ENCODE measurements at places on chromosomes 7 and 10.

GRCh38 chr7:133051066-133051465 is 30.8 kb downstream of the CHCHD3 start:
- no peak for DNase-seq

DNA sequence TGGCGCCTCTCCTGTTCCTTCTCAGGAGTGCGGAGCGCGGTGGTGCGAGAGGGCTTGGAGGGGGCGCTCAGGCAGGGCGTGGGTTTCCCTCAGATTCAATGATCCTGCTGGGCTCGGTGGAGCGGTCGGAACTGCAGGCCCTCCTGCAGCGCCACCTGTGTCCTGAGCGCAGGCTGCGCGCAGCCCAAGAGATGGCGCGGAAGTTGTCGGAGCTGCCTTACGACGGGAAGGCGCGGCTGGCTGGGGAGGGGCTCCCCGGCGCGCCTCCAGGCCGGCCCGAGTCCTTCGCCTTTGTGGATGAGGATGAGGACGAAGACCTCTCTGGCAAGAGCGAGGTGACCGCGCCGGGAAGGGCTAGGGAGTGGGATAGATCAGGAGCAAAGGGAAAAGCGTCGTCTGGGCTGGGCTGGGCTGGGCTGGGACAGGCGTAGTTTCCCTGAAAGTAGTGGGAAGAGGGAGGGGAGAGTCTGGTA is 17.0 kb downstream of the FAM131B start:
- no peak for DNase-seq

- DNase-seq: no peak
Measured at GRCh38 chr7:69871886-69872569, 273.8 kb downstream of the AUTS2 start.

- DNase-seq: no peak
Measured at GRCh38 chr7:87473986-87474385, 1.5 kb downstream of the ABCB4 start.

DNA sequence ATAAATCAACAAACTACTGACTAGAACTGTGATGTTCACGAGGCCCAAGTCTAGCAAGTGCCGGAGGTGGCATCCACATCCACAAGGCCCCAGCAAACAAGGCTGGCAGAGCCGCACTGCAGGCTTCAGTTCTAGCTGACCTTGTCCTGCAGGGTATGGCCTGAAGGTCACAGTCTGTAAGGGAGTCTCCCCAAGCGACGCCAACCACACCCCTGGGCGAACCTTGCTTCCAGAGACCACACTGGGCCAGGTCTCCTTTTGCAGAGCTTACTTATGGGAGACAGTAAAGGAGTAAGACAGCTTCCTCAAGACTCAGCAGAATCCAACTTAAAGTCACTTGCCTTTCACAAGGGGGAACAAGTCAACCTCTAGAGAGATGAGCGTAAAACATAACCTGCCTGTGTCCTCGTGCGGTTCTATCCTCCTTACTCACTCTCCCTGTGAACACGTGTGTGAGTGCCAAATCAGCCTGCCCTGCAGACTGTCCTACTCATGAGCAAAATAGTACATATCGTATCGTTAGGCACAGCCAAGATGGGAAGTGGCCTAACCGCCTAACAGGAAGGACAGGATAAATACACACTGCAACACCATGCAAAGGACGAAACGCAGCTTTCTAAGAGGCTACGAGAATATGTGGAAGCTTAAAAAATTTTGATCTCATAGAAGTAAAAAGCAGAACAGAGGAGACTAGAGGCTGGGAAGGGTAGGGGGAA is 22.7 kb downstream of the FAM53B start:
- no peak for DNase-seq

DNA sequence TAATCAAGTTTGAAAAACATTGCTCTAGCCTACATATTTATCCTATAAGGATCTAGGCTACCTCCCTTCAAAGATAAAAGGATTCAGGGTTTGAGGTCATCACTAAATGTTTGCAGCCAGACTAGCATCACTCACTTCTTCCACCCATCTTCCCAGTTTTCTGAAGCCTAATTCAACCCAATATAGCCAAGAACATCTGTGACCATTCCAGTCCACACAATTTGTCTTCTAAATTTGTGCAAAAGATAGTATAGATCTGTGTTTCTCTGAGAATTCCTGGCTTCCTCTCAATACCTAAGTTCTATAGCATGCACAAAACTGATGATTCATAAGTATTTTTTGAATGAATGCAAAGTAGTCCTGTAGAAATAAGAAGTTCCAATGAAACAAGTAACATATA is 103.0 kb upstream of the CDK1 start:
- DNase-seq: no peak

GRCh38 chr7:46812101-46812675 is 769.7 kb downstream of the TNS3 start:
- no peak for DNase-seq

DNA sequence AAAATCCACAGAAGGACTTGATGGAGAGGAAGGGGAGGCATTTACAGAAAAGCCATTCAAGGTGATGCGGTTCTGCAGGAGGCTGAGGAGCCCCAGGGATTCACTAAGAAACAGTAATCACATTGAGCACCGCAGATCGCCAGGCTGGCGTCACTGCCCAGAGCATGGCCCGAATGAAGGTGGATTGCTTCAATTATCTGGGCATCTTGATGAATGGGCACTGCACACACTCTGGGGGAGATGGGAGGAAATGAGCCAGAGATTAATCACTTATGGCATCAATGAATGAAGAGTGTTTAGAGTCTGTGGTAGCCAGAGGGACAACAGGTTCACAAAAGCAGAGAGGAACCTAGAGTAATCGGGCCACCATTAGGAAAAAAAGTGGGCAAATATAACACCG is 292.1 kb downstream of the ZEB1 start:
- no peak for DNase-seq

- no peak for DNase-seq
Measured at GRCh38 chr7:91690541-91691070, 189.9 kb downstream of the MTERF1 start.

DNA sequence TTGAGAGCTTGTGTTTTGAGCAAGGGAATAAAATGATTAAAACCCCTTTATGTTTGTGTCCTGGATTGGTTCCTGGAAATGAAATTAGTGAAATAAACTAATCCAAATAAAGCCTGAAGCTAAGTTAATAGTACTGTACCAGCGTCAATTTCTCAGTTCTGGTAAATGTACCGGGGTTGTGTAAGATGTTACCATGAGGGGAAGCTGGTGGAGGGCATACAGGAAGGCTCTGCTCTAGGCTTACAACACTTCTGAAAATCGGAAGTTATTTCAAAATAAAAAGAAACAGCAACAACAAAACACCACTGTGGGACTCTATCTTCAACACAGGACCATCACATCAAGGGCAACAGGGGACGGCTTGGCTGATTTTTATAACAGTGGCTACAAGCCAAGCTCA is 257.0 kb downstream of the CREB5 start:
- no peak for DNase-seq

DNA sequence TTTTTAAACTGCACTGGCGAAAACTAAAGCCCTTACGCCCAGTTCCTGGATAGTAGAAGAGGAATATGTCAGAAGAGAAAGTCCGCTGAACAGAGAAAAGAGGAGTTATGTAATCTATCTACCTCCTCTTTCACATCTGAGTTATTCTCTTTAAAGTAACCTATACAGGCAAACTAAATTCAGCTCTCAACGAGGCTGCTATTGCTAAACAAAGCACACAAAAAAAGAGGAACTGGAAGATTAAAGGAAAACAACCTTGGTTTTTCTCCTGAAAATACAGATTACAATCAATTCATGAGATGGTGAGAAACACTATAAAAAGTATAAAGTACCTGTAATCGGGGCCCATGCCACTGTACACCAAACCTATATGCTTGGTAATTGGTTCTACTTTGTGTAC is 5.8 kb downstream of the PSMA2 start:
- no peak for DNase-seq

GRCh38 chr10:20552382-20552781 is 344.7 kb downstream of the NEBL start:
- no peak for DNase-seq

DNA sequence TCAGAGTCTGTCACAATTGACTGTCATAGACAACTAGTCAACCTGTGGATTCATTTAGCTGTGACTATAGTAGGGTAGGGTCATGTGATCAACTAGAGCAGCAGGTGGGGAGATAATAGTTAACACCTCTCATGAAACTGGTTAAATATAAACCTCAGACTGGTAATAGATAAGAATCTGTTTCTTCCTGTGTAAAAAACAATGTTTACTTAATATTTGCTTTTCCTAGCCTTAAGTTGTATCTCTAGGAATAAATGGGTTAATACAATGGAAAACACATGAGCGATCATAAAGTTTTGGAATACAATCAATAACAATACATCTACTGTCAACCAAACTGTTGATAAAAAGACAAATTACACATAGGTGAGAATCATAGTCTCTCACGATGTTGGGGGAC is 43.4 kb upstream of the ITGB8 start:
- no peak for DNase-seq

DNA sequence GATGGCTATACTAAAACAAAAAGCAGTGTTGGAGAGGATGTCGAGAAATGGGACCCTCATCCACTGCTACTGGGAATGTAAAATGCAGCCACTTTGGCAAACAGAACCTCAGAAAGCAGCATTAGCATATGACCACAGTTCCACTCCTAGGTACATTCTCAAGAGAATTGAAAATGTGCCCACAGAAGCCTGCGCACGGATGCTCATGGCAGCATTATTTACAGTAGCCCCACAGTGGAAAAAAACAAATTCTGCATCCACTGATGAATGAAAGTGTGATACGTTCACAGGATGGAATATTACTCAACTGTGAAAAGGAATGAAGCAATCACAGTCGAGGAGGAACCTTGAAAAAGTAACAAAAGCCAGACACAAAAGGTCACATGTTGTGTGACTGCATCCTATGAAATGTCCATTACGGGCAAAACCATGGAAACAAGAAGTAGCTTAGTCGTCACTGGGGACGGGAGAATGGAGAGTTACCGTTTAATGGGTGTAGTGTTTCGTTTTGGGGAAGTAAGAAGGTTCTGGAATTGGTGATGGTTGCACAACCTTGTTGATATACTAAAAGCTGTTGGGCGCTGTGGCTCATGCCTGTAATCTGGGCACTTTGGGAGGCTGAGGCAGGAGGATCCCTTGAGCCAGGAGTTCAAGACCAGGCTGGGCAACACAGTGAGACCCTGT is 2.5 kb upstream of the UPK3B start:
- no peak for DNase-seq
